Skin of body (tissue), 3 donors: ENCODE measurements at places on chromosomes 5 and 9. TPM values are rescaled to one million over a fixed set of nuclear protein-coding genes. Genes with fewer than 3 reads are reported as not detected.

FANCC gene
- 16.1 TPM for total RNA-seq

LRRC14B gene
- 0.79 TPM for total RNA-seq

DNA sequence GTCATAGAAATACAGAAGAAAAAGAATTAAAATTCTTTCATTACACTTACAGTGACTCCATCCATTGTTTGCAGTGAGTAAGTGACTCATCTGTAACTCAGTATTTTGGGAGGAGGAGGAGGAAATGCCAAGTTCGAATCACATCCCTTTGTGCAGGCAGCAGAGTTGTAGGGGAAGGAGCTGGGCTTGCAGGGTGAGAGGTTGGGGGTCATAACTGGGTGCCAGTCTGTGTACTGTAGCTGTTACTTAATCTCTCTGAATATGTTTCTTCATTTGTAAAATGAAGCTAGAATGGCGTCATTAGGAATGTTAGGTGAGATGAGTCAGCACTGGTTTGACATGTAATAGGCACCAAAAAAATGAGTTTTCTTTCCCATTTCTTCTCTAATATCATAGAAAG is 235.7 kb upstream of the ADAMTSL1 start:
- no peak for DNase-seq

GRCh38 chr9:86974421-86974820 is 27.1 kb upstream of the GAS1 start:
- DNase-seq: no peak

DNA sequence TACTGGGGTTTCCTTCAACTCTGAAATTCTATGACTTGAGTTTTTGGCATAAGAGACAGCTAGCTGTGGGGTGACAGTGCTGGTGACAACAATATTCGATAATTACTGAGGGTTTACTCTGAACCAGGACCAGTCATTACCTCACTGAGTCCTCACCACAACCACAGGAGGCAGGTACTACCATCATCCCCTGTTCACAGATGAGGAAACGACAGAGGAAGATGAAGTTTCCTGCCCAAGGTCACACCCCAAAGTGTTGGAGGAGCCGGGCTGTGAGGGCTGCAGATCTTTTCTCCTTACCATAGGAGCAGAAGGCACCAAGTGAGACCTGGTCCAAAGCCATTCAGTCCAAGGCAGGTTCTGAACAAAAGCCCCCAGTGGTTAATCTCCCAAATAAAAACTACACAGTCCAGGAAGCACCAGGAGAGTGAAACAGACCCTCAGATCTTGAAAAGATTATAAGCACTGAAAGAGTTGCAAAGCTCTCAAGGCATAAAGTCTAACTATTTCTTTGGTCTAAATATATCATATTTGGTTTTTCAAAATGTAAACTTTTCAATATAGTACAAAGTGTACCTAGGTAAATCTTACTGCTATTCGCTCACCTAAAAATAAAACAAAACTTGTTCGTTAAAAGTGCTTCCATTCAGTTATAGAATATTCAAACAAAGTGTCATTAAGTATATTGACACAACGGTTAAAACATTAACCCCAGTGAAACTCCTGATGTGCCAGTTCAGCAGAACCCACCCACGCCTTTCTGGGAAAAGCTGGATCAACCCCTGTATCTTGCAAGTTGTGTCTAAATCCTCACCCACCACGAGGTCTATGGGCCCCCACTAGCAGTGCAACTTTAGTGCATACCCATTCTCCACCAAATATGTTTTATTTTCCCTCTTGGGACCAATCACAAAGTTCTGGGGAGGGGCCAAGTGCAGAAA is 82.6 kb upstream of the EQTN start:
- DNase-seq: no peak

DNA sequence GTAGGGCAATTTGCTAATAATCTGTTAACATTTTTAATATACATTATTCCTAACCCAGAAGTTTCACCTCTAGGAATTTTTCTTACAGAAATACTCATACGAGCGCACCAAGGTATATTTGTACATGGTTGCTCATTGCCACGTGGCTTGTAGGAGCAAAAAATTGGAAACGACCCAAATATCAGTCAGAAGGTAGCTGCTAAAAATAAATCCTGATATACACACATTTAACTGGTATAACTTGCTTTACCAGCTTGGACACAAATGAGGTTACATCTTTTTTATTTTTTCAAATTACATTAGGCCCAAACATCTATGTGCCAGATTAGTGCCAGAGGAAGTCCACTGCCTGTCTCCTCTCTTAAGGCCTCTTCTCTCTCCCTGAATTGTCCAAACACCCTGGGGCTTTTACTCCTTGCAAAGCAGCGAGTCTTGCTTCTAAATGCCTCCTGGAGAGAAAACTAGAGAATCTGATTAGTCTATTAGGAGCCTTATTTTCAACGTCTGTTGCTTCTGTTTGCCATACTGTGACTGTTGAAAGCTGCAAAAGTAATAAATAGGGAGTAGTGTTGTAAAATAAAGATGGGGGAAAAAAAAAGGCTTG is 92.0 kb upstream of the SSBP2 start:
- DNase-seq: peak; percentile 5

- DNase-seq: no peak
These were observed 53.7 kb downstream of the ZNF462 start for GRCh38 chr9:106916466-106917235.

DNA sequence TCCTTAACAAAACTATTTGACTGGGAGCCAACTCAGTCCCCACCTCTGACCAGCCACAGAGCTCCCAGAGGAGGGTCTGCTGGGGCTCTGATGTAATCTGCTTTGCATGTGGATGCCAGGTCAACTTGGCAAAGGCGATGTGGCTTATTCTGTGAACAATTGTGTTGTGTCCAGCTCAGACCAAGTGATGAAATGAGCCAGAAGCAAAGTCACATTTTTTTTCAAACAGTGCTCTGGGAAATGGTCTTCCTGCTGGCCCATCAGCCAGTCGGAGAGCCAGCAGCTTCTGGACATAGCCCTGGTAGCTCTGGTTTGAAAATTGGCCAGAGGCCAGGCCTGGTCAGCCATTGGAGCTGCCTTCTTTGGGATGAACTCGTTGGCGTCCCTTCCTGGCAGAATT is 86.5 kb downstream of the ANGPTL2 start:
- DNase-seq: no peak

GRCh38 chr9:123157221-123157620 is 111.2 kb downstream of the STRBP start:
- DNase-seq: no peak
